ENCODE measurements at places on chromosomes 13 and 19. TPM values are rescaled to one million over a fixed set of nuclear protein-coding genes. Genes with fewer than 3 reads are reported as not detected.

- DNase-seq = no peak
Measured at GRCh38 chr13:85819513-85819912, 20.3 kb upstream of the SLITRK6 start.

- DNase-seq = no peak
Measured at GRCh38 chr19:18366021-18366435, 19.9 kb upstream of the GDF15 start.

DNA sequence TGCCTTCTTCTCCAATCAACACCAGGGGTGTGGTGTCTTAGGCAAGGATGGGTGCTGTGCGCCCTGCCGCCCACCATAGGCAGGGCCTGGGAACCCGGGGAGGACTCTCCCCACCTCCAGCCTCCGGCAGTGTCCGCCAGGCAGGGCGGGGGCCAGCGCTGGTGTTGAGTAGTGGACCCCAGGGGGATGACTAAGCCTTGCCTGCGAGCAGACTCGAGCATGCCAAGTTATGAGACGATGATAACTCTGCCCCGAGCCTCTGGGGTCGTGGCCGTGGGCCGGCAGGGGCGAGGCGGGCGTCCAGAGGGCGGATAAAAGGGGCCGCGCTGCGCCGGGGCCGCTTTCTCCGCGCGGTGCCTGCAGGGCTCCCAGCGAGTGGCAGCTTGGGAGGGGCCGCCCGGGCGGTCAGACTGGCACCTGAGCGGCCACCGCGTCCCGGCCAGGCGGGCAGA is at the start of gene MEDAG:
MEDAG (plus strand) TSS at position 340 of the 452 bp plus-strand sequence. CDS start 245 bp downstream, outside the sequence.
- DNase-seq = peak; percentile 87

DNA sequence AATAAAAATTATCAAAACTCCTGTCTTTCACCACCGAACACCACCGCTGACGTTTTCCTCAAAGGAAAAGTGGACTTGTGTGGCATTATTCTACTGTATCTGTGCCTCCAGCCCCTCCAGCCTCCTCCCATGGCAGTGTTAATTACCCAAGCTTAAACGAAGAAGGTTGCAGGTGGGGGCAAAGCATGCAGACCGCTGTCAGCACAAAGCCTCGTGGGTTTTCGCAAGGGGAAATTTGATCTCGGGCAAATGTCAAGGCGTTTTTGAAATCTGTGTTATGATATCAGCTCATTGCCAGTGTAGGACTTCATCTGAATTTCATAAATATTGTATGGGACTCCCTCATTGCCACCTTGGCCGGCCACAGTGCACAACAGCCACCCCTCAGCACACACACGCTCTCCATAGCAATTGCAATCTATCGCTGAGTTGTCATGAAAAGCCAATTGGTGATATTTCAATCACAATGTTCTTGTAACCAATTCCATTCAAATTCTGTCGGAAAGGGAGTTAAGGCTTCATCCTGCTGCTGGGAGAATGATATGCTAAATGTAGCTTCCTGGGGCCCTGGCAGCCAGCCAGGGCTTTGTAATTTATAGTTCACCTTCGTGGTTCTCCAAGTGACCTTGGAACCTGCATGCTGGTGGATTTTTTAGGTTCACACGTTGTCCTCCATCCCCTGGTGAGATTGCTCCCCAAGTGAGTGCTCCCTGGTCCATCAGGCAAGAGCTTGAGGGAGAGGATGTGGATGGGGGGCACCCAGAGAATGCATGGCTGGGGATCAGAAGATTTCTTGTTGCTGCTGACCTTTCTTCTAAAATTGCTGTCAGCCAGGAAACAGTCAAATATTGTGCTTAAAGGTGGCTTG is 16.6 kb downstream of the CHST8 start:
- no peak for DNase-seq

DNA sequence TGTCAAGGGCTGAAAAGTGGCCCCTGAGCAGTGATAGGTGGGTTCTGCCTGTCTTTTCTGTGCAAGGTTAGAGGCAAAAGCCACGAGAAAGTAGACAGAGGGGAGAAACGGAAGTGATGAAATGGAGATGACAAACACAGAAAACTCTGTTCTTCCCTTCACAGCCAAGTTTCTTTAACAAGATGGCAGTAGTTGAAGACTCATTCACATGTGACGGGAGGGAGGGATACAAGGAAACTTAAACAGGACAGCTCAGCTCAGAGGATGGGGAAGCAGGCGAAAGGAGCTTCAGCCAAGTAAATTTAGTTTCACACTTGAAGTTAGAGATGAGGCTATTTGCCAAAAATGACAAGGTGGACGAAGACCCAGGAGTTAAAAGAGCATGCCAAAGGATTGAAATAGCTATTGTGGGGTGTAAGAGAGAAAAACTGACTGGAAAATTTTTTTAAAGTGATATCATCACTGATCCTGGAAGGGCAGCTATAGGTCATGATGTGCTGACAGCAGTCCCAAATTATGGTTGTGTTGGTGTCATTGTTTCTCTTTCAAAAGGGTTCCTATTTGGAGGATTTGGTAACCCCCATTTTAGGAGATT is 347.9 kb downstream of the EFNB2 start:
- DNase-seq = no peak

- peak; percentile 72 for DNase-seq
Measured at GRCh38 chr13:98775386-98775785, 22.9 kb upstream of the SLC15A1 start.

DNA sequence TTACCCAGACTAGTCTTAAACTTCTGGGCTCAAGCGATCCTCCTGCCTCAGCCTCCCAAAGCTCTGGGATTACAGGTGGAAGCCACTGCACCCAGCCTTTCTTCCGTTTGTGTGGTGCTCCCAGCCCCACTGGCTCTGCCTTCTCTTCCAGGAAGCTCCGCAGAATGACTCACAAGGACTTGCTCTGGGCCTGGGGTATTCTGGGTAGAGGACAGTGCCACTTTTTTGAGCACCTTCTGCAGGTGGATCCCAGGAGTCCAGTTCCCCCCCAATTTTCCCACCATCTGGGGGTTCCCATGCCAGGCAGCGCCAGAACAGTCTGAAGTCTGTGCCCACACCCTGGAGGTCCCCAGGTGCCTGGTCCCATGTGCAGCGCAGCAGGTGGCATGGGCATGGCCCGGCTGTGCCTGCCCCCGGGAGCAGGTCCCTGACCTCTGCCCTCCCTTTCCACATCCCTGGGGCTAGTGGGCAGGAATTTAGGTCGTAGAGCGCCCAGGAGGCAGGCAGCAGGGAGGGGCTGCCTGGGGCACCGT is 1.6 kb downstream of the REEP6 start:
- no peak for DNase-seq

- DNase-seq = no peak
Measured at GRCh38 chr13:47457626-47458025, 543.4 kb downstream of the SUCLA2 start.

DNA sequence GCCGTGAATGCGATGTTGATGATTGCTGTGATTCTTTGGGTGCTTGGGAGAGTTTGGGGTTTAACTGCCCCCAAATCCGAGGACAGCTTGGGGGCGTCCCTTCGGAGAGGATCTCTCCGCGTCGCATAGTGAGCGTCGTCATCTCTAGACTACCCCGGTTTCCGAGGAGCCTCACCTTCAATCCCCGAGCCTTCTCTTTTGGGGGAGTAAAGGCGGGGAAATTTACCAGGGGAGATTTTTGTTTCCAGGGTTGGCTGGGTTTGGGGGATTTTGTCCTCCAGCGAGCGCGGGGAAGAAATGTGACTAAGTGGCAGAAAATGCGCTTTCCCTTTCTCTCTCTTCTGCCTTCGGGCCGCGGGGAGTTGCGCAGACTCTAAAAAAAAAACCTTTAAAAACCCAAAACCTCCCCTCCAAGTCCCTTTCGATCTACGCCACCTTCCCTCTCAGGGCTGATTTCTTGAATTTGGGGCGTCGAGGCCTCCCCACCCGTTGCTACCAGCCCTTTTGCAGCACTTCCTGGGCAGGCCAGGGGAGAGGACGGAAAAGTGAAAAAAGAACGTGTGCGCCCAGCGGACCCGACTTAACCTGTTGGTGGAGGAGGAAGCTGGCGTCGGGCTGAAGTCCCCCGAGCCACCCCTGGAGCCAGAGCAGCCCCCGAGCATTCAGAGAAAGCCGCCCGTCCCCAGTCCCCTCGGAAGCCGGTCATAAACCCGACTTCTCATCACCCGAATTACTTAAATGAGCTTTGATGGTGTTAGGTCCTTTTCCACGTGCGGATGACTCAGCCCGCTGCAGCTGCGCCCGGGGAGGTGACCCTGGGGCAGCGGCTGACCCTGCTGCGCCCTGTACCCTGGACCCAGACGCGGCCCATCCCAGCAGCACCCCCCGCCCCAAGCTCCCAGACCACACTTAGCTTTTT is 17.7 kb downstream of the NFIX start:
- DNase-seq = peak; percentile 74

- no peak for DNase-seq
Measured at GRCh38 chr13:109818886-109819285, 32.5 kb upstream of the IRS2 start.

DNA sequence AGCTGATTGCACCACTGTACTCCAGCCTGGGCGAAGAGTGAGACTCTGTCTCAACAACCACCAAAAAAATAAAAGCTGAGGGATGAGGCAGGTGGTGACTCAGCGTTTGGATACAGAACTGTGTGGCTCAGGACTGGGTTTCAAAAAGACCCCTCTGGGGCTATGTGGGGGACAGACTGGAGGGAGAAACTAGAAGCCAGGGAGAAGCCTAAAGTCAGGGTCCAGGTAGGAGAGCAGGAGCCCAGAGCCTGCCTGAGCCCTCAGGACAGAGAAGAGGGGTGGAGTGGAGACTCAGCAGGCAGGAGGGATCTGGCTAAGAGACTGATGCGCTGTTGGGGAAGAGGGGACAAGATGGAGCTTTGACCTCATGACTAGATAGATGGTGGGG is 1.8 kb upstream of the CD37 start:
- no peak for DNase-seq

Gene OR4F17
- total RNA-seq = not detected

Gene COL5A3
- 26.3 TPM for total RNA-seq

Gene ALKBH6
- 26.2 TPM for total RNA-seq

Gene CDC34
- total RNA-seq = 146 TPM

Gene PEX11G
- 5.2 TPM for total RNA-seq

Gene ANGPTL4
- total RNA-seq = 51.8 TPM

All from lower leg skin (tissue), 4 donors.